ENCODE measurements at places on chromosomes 4 and X. TPM values are rescaled to one million over a fixed set of nuclear protein-coding genes. Genes with fewer than 3 reads are reported as not detected.

DNA sequence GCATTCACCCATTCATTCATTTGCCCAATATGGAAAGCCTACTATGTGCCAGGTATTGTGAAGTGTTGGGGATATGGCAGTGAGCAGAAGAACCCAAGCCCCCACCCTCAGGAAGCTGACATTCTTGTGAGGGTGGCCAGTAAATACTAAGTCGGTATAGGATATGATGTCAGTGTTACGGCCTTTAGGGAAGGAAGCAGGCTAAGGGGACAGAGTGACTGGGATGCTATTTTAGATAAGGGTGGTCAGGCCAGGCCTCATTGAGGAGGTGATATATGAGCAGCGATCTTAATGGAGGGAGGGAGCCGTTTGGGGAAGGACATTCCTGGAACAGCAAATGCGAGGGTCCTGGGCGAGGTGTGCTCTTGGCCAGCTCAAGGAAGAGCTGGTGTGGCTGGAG lies 2.0 kb downstream of the ATP6AP1 start:
- no peak for DNase-seq

- peak; percentile 57 for DNase-seq
Observed at GRCh38 chrX:101595739-101596419, 21.9 kb downstream of the ARMCX6 start.

- no peak for DNase-seq
Observed at GRCh38 chr4:169258141-169258540, 12.6 kb downstream of the SH3RF1 start.

DNA sequence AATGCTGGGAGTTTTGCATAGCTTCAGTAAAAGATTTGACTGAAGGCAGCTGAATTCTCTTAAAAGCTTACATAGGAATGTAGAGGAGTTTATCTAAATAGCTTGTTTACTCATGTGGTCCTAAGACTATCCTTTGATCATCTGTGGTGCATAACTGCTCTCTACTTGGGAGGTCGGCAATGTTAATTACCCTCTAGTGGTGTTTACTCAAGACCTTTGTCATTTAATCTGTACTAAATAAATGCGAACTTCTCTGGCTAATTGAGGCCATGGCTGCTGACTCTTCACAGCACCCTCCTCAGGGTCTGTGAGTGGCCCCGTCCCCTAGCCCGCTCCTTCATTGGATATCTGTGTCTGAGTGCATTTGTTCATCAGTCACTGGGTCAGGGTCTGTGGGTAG lies 13.8 kb upstream of the TMEM33 start:
- no peak for DNase-seq

DNA sequence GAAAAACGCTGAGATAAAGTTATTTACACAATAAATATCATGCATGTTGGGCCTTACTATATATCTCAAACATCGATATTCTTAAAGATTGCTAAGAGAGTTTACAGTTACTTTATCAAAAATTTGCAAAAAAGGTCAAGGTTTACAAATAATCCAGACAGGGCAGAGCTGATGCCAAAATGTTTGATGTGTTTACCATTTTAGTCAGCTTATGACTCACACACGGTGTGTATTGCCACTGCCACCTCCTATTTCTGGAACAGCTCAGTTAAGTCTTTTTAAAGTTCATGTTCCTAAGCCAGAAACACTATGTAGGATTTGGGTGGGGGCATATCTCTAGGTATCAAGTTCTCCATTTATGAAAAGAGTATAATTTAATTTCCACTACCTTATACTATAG lies 580.6 kb downstream of the INPP4B start:
- DNase-seq = no peak

DNA sequence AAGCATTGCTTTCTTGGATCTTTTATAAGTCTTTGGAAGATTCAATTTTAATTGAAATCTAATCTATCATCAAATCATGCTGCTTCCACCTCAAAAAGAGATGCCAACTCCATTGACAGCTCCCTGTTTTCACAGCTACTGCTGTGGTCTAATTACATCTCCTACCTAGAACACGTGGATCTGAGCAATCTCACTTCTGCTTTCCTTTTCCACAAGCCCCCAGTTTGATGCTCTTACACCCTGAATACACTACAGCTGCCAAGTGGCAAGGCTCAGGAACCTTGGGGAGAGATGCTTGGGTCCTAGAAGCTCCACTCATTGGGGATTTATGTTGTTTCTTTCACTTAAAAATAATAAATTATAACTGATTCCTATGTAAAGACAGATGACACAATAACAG lies 172.0 kb downstream of the CFAP299 start:
- DNase-seq = no peak

- DNase-seq = no peak
Observed at GRCh38 chr4:40349561-40350198, 14.5 kb downstream of the CHRNA9 start.

- DNase-seq = peak; percentile 29
Observed at GRCh38 chrX:30831082-30831481, 58.0 kb downstream of the TAB3 start.

DNA sequence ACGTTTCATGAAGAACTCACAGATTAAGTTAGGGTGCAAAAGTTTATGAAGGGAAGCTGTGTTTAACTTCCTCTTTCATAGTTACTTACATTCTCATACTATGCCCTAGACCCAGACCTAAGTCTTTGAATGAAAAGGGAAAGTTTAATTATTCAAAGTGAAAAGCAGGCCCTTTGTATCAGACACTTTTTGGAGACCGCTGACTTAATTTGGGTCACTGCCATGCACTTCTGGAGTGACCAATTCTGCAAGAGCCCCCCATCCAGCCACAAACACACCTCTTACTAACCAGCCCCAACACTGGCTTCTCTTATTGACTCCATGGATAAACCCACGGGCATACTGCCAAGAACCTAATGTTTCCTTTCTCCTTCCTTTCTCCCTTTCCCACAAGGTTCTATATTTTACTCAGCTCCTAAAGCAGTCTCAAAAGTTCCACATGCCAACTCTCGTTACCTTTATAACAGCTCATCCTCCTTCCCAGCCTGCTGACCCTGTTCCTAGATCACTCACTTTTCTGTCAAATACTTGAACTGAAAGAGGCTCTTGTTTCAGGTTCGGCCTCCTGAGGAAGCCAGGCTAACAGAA lies 34.5 kb downstream of the ABCE1 start:
- DNase-seq = no peak

DNA sequence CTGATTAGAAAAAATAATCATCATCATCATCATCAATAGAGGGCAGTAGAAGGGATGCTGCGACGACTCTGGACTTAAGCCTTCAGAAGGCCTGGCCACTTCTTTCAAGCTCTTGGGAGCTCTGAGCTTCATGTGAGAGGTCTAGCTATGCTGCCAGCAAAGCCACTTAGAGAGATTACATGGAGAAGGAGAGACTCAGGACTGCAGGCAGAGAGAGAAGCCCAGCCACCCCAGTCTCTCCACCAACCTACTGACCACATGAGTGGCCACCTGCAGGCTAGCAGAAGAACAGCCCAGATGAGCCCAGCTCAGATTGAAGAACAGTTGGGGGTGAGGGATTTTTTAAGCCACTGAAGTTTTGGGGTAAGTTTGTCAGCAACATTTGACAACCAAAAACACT lies 17.1 kb upstream of the TMEM150C start:
- DNase-seq = no peak

DNA sequence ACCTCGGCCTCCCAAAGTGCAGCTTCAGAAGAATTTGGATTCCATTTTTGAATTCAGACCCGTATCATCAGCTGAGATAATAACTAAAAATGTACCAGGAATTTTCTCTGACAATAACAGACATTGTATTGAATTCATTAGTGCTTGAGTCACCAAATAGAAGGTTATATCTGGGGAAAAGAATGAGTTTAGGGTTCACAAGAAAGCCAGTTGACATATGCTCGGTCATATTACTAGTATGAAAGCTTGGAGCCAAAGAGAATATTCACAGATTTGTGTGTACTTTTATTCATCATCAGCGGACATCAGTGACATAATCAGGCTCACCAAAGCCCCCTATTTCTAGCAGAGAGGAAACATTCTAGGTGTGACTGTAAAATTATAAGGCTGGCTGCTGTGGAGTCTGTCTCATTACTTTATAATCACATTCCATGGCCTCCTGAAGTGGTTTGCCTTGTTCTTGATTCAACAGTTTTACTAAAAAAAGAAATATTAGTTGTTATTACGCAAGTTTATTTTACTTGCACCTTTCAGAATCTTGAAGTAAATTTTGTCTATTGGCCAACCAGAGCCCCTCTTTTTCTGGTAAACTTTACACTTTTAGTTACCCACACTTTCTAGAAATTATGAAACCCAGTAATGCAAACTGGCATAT lies 14.6 kb upstream of the DCTD start:
- no peak for DNase-seq

DNA sequence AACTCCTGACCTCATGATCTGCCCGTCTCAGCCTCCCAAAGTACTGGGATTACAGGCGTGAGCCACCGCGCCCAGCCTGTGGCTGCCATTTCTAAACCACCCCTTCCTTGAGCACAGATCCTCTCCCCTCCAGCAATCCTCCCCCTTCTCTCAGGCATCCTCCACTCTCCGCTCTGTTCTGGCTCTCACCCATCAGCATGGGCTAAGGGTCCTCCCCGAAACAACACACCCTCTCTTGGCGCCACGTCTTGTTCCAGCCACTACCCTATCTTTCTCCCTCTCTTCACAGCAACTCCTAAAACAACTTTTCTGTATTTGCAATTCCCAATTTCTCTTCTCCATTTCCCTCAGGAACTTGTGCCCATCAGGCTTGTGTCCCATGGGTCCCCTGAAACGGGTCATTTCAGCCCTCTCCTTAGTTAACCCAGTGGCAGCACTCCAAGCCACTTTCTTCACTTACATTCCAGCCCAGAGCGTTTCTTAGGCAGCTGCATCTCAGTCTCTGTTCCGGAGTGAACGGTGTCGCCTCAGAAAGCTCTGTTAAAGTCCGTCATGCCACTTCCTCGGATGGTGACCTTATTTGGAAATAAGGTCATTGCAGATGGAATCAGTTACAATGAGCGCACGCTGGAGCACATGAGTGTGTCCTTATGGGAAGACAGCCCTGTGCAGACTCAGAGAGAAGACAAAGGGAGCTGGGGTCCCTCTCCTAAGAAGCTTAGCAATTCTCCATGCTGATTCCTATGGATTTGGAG lies 28.3 kb upstream of the CLDN24 start:
- no peak for DNase-seq

DNA sequence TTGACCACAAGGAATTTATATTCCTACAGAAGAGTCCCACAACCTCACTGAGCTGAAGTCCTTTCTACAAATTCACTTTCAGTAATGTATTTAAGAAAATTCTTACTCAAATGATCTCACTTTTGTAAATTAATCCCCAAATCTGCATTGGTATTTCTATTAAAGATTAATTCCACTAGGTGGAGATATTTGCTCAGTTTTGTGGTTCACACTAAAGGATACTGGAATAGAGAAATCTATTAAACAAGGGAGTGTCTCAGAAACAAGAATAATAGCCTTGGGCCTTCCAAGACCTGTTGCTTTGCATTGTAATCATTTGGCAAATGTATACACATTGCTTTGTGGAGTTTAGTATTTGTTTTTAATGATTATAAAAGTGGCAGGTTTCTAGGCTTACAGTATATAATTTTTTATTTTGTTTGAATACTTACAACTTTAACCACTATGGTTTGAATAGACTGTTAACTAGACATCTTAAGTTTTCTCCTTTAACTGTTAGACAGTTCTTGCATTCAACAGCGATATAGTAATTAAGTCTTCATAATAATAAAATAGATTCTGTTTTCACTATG lies 25.9 kb downstream of the CFAP299 start:
- peak; percentile 4 for DNase-seq

DNA sequence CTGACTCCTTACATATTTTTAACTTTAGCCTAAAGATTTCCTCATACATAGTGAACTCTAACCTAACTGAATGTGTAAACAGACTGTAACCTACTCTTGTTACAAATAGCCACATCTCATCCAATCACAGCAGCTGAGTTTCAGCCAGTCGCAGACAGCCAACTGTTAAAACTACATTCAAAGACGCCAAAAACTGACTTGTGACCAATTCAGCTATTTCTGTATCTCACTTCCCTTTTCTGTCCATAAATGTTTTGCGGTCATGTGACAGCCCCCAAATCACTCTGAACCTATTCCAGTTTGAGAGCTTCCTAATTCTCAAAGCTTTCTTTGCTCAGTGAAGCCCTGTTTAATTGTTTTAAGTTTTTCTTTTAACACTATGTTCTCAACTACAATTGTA lies 2731.9 kb downstream of the ARAP2 start:
- no peak for DNase-seq

GRCh38 chrX:141469469-141469868 lies 115.1 kb downstream of the SPANXA1 start:
- no peak for DNase-seq

GRCh38 chr4:7167706-7168105 lies 24.6 kb upstream of the SORCS2 start:
- DNase-seq = peak; percentile 48

- no peak for DNase-seq
Observed at GRCh38 chr4:104532677-104533076, 38.0 kb upstream of the CXXC4 start.

- DNase-seq = no peak
Observed at GRCh38 chr4:128394778-128395177, 107.2 kb upstream of the PGRMC2 start.

- DNase-seq = no peak
Observed at GRCh38 chr4:173252024-173252935, 81.9 kb downstream of the HMGB2 start.

DNA sequence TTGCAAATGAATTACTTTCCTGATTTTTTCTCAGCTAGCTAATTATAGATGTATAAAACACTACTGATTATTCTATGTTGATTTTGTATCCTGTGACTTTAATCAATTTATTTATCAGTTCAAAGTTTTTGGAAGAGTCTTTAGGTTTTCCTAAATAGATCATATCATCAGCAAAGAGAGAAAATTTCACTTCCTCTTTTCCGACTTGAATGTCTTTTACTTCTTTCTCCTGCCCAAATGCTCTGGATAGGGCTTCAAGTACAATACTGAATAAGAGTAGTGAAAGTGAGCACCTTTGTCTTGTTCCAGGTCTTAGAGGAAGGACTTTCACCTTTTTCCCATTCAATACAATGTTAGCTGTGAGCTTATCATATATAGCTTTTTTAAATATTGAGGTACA lies 417.9 kb downstream of the PDGFC start:
- no peak for DNase-seq

DNA sequence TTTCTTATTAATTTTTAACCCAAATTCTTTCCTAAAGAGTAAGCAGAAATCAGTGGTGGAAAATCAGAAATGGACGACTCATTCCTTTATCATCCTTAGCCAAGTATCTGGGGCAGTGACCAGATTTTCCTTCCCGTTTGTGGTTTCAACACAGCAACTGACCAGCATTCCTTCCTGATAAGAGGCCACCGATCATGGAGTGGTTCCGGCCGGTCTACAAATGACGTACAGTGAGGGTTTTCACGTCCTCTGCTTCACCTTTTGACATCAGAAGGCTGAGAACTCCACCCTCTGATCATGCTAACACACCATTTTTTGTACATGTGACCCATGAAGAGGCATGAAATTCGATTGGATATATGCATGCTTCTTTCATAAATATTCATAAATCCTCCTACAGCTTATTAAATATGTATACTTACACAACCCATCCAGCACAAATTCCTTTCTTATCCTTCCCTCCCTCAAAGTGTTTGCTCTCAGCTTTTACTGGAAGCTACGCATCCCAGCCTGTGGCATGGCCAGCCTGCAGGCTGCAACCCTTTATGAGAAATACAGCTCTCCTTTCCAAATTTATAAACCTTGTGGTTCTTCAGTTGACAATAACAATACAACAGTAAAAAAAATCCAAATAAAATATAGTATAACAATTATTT lies 173.0 kb upstream of the CASK start:
- no peak for DNase-seq

The UGT2B15 gene
- not detected for total RNA-seq

The RASSF6 gene
- total RNA-seq = 0.66 TPM

The PROM1 gene
- total RNA-seq = 53.4 TPM

The PCSK1N gene
- 1.6 TPM for total RNA-seq

The SMPX gene
- total RNA-seq = not detected

The ASB12 gene
- total RNA-seq = 0.78 TPM
